ENCODE measurements at places on chromosomes 4 and X.

DNA sequence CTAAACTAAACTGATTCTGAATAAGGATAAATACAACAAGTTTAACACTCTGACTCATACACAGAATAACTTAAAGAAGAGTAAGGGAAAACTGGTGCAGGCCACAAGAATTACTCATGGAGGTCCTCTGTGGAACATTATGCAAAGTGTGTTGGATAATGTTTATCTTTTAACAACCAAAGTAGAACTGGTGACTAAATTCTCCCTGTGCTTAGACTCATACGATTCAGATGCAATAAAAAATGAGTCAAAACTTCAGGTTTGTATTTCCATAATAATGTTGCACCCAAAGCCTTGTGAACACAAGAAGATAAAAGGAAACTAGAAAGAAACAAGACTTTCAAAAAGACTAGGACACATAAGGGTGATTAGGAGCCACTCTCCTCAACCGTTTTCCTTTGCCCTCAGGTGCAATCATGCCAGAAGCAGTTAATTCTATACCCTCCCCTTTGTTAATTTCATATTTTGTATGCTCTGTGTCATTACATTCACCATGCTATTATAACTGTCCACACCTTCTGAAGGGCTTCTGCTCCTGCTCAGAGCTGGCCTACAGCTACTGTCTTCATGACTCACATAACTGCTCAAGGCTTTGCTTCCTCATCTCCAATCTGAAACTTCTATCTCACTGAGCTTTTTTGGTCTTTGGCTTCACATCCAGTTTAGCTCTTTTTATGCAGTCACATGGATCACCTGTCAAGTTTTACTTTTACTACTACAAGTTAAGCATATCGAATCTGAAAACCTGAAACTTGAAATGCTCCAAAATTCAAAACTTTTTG is 60.2 kb downstream of the KCNIP4 start:
- no peak for DNase-seq

- DNase-seq, result no peak
These were observed 113.0 kb downstream of the DTHD1 start for GRCh38 chr4:36394352-36394903.

GRCh38 chr4:52552778-52553177 is 106.3 kb downstream of the USP46 start:
- DNase-seq, result no peak

DNA sequence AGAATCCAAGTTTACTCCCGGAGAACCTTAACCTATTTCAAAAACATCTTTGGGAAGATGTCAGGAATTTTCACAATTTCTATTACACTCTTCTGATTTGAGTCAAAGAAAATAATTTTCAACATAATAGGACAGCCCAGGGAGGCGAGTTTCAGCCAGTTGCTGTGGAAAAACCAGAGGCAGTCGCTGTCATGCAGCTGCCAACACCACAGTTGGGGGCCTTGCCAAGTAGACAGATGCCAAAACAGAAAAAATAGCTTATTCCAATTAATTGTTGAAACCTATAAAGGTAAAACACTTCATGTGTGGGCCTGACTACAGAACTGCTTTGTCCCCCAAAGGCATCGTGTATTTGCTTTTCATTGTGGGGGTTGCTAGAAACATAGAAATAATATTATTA is 225.8 kb downstream of the DMD start:
- no peak for DNase-seq

DNA sequence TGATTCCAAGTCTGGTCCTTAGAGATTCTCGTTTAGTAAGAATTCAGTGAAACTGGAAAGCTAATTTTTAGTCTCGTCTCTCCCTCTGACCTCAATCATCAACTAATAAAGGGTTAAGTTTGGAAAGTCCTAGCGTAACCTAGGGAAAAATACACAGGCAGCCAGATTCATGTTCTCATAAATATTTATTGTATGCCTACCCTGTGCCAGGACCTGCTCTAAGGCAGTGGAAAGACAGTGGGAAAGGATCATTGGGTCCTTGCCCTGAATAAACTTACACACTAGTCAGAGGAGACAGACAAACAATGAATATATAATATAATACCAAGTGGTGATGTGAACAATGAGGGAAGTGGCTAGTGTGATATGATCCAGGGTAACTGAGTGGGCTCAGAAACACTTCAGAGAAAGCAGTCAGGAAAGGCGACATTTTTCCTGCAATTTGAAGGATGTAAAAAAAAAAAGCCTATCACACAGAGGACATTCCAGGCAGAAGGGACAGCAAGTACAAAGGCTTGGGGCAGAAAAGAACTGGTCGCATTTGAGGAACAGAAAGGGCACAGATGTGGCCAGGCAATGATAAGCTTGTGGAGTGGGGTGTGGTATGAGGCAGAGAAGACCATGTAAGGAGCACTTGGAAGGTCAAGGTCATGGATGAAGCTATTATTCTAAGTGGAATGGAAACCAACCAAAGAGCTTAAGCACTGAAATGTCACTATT is 128.8 kb downstream of the AMELX start:
- no peak for DNase-seq

- peak; percentile 51 for DNase-seq
These were observed at the start of gene LONRF3 for GRCh38 chrX:118974088-118974907. Gene LONRF3, plus strand, starts transcription at chrX:118974618. Its CDS starts 163 bp downstream, at chrX:118974781.

DNA sequence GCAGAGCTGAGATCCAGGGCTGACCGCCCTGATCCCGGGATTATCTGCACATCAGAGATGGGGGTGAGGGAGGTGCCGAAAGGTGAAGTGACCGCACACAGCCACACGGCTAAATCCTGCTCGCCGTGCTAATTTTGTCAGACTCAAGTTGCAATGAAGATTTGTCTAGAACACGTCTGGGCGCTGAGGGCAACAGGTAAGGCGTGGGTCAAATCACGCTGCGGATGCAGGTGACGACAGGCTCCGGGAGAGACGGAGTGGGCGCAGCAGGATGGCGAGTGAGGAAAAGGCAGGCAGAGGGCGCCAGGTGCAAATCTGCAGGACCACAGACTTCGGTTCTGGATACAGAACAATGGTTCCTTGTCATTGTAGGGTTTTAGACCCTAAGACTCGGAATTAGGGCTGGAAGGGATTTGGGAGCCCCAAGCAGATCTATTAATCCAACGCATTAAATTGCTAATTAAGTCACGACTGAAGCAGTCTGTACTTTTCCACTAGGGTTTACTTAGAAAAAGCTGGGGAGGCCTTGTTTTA is 1.9 kb upstream of the TBC1D14 start:
- peak; percentile 87 for DNase-seq

- DNase-seq, result peak; percentile 46
These were observed at the start of gene GRIA3 for GRCh38 chrX:123184219-123184865. Gene GRIA3, plus strand, starts transcription at chrX:123184278. Its CDS starts 258 bp downstream, at chrX:123184536.

DNA sequence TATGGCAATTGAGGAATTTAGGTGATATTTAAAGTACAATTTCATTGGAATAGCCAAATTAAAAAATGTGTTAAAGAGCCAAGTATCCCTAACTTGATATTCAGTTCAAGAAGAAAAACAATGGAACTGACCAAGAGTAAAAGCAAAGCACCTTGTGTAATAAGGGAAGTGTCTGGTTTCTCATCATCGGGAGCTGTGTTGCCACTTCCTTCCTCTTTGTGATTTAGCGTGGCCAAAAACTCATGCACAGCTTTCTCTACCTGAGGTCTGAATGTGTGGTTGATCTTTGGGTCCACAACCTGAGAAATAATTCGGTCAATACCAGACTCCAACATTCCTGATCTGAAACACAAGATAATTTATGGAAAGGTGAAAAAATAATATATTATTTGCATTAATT is 12.4 kb downstream of the BOD1L1 start:
- no peak for DNase-seq
